ENCODE measurements at places on chromosomes 2 and 18.

GRCh38 chr2:189116979-189117378, 62.6 kb downstream of the COL5A2 start:
- no peak for DNase-seq

GRCh38 chr2:160657196-160657595, 163.6 kb upstream of the RBMS1 start:
- no peak for DNase-seq

DNA sequence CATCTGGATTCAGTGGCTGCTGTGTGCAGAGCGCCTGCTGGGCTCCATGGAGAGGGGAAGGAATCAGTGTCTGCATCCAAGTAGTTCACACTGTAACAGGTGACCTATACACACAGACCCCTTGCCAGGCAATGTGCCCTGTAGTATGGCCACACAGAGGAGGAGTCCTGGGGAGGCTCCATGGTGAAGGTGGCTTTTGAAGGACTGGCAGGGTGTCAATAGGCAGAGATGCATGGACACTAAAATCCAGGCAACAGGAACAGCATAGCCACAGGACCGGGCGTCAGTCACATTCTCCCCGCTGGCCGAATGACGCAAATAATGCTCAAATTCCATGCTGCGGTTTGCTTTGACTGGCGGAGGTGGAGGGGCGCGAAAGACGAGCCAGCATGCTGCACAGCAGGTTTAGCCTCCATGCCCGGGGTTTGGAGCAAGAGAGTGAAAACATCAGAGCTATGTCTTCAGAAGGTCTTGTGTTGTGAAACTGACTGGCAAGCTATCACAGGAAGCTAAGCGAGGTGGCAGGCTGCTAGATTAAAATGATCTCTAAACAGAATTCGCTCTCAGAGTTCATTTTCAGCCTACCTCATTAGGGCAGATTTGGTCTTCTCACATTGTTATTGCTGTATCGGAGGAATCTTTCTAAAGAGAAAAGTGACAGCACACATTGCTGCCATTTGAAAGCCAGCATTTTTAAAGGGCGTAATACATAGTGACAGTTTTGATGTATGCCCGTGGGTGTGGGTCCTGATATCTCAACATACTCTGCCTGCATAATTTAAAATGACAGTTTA, 1.2 kb upstream of the CHMP1B start:
- no peak for DNase-seq

DNA sequence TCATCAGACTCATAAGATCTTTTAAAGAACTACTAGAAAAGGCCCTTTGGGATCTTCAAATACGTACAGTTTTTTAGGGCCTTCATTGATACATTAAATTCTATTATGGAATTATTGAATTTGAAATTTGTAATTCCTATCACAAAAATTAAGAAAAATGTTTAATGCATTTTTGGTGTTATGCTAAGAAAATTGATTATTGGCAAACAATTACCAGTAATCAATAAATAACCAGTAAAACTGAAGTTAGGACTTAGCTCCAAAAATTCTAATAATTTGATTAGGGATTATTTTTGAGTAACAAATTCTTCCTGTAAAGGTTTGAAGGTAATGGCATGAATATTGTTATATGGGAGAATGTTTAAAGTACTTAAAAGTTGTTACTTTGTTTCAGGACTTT, 119.3 kb downstream of the UBR3 start:
- no peak for DNase-seq

GRCh38 chr2:15559379-15560139, 1.6 kb downstream of the NBAS start:
- no peak for DNase-seq

DNA sequence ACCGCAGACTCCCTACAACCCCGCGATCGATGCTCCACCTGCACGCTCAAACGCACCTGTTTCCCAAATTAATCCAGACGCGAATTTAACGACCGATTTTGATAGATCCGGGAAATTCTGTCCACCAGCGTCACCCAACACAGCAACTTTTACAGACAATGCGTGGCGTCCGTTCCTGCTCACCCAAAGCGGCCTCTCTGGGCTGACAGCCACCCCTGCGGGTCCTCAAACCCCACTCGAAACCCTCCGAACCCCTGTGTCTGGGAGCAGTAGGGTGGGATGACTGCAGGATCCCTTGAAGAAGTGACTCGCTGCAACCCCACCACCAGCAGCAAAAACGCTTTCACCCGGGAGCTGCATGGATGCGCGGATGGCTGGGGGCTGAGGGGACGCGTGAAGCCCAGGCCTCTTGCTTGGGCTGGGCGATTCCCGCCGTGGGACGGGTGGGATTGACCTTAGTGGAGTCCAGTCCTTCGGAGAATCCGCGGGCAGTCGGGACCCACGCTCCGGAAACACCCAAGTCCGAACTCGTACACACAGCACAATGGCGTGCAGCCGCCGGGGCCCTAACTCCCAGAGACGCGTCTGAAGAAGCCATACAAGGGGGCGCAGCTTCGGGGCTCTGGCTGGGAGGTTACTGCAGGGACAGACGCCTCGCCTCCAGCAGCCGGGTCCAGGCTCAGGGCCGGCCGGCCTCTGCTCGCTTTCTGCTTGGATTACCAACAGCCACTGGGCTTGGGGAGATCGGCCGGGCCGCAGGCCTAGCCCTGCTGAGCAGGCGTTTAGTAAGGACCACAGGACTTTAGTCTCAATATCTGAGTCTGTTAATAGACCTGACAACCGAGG, 31.1 kb upstream of the ATP6V1B1 start:
- DNase-seq, result no peak

GRCh38 chr2:145587922-145588321, 1068.0 kb upstream of the ZEB2 start:
- DNase-seq, result no peak

GRCh38 chr2:4130651-4131050, 427.3 kb downstream of the DCDC2C start:
- no peak for DNase-seq

GRCh38 chr18:62524440-62525200, 1.8 kb downstream of the ZCCHC2 start:
- no peak for DNase-seq

DNA sequence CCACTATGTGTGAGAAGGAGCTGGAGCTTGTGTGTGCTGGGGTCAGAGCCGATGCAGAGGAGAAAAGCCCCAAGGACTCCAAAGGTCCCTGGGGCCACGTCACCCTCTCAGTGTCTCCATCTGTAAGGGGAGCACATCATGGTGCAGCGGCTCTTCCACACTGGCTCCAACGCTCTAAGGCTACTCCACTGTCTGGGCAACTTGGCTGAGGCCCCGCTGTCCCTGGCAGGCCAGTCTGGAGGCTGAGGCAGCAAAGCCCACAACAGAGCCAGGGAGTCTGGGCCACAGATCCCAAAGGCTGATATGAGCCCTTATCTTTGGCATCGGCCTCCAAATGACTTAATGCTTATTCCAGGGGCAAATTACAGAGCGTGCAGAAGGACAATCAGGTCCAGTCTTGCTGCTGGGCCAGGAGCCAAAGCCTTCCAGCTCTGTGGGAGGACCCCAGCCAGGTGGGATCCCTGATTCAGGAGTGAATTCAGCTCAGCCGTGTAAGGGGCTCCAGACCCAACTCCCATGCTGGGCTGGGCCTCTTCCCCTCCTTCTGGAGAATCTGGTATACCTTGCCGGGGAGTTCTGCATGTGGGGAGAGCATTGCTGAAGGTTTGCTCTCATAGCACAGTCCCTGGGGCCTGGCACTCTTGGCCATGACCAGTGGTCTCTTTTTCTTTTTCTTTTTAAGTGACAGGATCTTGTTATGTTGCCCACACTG, 1.8 kb upstream of the DUSP2 start:
- no peak for DNase-seq

- DNase-seq, result no peak
Observed at GRCh38 chr2:127085317-127085681, 21.7 kb downstream of the BIN1 start.

- no peak for DNase-seq
Observed at GRCh38 chr2:3244486-3244885, 133.1 kb downstream of the EIPR1 start.

DNA sequence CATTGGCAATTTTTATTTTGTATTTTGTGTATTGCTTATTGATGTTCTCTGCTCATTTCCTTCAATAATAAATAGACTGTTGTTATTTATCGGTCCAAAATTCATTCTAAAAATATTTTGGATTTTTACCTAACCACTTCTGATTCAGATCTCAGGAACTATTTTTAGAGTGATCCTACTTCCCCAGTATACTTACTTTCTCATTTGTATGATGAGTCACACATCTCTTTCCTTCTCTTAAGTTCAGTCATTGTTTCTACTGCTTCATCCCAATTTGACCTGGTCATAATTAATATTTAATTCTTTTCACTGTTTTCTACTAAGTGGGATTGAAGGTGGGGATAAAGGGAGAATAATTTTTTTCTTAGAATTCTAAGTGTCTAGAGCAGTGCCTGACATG, 75.1 kb downstream of the AGPS start:
- no peak for DNase-seq

DNA sequence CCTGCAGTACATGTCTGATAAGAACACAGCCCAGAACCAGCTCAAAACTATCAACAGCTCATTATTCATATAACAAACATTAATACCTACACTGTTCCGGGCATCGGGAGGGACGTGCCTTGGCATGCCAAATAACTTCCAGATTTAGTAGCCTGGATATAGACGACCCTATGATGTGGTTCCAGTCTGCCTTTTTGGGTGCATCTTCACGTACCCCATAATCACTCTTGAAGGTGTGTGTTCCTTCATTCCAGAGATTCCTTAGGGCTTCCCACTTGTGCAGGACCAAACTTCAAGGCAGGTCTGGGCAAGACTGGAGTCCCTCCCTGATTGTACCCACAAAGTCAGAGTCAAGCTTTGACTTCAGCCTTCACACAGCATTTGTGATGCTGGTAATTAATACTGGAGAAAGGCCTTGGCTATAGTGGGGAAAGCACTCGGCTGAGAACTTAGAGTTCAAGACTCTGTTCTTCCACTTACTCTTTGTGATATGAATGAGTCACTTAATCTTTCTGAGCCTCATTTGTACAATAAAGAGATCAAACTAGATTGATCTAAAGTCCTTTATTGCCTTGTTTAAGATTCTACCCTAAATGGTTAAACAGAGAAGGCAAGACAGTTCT, 27.7 kb upstream of the SPATS2L start:
- DNase-seq, result no peak

DNA sequence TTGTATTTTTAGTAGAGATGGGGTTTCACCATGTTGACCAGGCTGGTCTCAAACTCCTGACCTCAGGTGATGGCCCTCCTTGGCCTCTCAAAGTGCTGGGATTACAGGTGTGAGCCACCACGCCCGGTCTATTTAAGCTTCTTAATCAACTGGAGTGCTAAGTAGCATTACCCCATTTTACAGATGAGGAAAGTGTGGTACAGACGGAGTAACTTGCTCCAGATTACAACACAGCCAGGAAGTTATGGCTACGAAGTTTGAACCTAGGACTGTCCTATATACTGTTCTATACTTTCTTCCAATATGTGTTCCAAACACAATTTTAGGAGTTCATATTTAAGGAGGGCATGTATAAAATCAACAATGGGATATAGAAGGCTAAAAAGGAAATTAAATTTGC, 197.7 kb downstream of the TGIF1 start:
- no peak for DNase-seq

- DNase-seq, result no peak
Observed at GRCh38 chr2:163735685-163736432, at the start of gene FIGN. TSS of gene FIGN (minus strand) at chr2:163736008. CDS start at chr2:163734927, 1,081 bp downstream.

GRCh38 chr2:104794441-104794840, 59.5 kb upstream of the POU3F3 start:
- DNase-seq, result no peak

DNA sequence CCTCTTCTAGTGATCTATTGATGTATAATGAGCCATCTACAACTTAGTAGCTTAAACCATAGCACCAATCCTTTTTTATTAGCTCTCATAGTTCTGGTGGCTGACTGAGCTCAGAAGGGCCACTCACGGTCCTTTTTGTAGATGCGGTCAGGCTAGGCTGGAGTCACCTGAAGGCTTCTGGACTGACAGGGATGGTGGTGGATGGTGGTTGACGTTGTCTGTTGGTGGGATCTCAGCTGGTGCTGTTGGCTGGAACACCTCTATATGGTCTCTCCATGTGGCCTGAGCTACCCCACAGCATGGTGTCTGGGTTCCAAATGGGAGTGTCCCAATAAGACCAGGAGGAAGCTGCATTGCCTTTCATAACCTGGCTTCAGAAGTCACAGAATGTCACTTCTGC, 68.0 kb downstream of the BCL2L11 start:
- no peak for DNase-seq

- DNase-seq, result no peak
Observed at GRCh38 chr18:63887424-63887823, at the start of gene SERPINB2. TSS of gene SERPINB2 (plus strand) at chr18:63887705. CDS start at chr18:63891445, 3,740 bp downstream.

DNA sequence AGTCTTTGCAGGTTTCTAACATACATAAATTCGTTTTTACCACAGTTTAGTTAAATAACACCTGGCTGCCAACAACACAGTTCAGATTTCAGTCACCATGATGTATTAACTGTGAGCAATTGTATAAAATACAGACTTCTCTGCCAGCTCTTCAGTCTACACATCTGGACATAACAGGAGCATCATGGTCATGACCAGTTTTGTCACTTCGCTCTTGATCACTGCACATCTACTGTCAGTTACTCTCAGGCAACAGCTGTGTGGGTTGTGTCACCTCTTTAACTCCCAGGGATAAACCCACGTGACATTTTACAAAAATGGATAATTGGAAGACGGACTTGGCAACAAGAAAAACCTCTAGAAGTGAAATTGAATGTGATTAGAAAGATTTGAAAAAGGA, 30.3 kb downstream of the CD8A start:
- no peak for DNase-seq

- no peak for DNase-seq
Observed at GRCh38 chr18:70627182-70627802, 338.4 kb downstream of the SOCS6 start.

DNA sequence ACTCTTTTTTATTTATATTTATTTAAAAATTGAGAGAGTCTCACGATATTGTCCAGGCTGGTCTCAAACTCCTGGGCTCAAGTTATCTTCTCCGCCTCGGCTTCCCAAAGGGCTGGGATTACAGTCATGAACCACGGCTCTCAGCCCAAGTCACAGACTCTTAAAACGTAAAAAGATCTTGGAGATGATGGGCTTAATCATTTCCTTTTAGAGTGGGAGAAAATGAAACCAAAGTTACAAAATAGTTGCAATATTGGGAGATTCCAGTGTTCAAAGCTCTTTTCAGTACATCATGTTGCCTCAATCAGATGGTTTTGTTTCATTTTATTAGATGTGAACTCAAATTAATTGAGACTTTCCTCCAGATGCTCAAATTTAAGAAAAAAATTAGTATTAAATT, 151.4 kb upstream of the XPO1 start:
- no peak for DNase-seq

DNA sequence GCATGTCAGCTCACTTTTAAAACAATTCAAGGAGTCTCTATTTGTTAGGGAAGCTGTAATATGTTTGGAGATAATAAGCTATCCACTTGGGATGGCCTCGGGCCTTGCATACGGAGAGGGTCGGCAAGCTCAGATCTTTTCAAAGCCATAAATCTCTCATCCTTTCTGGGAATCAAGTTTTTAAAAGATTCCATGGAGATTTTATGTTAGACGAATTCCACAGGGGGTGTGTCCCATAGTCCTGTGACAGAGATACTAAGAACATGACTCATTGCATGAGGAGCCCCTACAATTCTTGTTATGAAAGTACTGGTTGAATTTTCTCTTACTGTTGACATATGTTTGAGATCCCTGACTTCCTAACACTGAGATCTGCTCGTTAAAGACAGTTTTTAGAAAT, 108.7 kb downstream of the FEZ2 start:
- DNase-seq, result no peak

Data from NCI-H1436 treated with DMSO at 0.1 percent for 48 hours (cell line).